CD4-positive, alpha-beta memory T cell (primary cell): ENCODE measurements at places on chromosomes 16 and 17.

- DNase-seq, result no peak
Measured at GRCh38 chr16:57628008-57628781, at the start of gene ADGRG1. TSS of gene ADGRG1 (plus strand) at chr16:57628630. CDS start at chr16:57650288, 21,658 bp downstream.

DNA sequence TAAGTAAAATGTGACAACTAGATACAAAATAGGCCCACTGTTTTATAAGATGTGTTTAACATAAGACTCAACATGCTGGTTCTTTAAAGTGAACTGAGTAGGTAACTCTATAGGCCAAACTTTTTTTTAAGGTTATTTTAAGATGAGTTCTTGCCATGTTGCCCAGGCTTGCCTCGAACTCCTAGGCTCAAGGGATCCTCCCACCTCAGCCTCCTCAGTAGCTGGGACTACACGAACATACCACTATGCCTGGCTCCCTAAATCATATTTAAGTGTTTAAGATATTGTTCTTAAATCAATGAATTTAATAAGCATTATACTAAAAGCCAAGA lies 69.9 kb downstream of the USP32 start:
- no peak for DNase-seq

DNA sequence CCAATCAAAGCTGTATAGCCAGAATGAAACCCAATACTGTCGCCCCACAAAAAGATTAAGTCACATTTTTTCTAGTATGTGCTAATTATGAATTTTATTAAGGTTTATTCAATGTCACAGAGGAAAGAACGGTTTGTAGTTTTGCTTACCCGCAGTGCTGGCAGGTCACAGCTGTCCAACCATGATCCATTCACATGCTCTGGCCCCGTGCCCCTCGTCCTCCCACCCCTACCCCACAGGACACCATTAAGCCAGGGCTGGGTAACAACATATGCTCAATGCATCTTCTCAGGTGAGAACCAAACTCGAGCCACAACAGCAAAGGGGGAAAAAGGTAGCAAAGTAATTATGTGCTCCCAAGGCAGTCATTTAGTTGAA lies 589 bp upstream of the FBF1 start:
- no peak for DNase-seq

GRCh38 chr17:76868176-76868668 lies at the start of gene MGAT5B:
TSS of gene MGAT5B (plus strand) at chr17:76868404. CDS start at chr17:76869030, 626 bp downstream.
- peak; percentile 77 for DNase-seq

GRCh38 chr17:70654706-70655105 lies 485.4 kb downstream of the KCNJ2 start:
- no peak for DNase-seq

DNA sequence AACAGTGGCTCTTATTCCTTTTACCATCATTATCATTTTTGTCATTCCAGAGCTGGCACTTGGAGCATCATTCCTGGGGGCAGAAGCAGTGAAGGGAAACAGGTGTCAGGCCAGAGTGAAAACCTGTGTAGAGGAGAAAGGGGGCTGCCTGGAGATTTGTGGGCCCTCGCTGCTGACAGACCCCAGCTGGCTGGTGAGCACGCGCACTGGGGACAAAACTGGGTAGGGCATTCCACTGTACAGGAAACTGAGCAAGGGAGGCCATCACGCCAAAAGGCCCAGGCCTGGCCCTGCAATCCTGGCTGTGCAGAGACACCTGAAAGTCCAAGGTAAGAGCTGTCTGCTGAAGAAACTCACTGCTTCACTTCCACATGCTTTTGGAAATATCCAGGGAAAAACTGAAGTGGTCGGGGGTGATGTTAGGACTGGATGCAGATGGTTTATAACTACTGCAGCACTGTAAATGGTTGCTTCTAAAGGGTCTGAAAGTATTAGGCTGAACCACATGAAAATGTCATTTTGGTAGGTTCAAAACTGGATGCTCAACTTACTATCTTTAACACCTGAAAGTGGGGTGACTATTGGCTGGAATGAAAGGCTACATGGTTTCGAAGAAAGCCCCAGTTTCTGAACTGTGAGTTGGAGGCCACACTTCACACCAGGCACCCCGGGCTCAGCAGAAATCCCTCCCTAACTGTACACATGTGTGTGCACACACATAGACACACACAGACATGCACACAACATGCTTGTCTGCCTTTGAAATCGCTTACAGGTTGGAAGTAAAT lies 225.0 kb downstream of the C16orf78 start:
- DNase-seq, result no peak

- DNase-seq, result no peak
Measured at GRCh38 chr17:56482229-56482628, 111.3 kb upstream of the NOG start.

- no peak for DNase-seq
Measured at GRCh38 chr17:58232707-58233156, 5.7 kb upstream of the LPO start.

DNA sequence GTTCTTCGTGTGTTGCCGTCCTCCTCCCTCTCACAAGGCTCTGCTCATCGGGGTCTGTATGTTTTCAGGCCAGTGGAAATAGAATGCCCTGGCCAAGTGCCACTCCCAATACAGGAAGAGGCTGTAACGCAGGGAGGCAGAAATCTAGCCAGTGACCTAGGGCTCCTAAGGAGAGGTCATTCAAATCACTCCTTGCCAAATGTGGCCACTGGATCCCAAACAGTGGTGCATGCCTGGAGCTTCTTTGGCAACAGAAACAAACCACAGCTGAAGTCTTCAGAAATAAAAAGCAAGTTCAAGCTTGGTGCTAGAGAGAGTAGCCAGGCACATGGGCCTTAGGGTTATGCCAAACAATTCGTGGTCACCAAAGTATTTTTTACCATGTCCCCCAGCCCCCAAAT lies 66.1 kb downstream of the SMG6 start:
- no peak for DNase-seq

GRCh38 chr16:25297151-25297787 lies 39.6 kb upstream of the ZKSCAN2 start:
- no peak for DNase-seq

GRCh38 chr16:22360963-22361659 lies 13.3 kb downstream of the CDR2 start:
- no peak for DNase-seq

DNA sequence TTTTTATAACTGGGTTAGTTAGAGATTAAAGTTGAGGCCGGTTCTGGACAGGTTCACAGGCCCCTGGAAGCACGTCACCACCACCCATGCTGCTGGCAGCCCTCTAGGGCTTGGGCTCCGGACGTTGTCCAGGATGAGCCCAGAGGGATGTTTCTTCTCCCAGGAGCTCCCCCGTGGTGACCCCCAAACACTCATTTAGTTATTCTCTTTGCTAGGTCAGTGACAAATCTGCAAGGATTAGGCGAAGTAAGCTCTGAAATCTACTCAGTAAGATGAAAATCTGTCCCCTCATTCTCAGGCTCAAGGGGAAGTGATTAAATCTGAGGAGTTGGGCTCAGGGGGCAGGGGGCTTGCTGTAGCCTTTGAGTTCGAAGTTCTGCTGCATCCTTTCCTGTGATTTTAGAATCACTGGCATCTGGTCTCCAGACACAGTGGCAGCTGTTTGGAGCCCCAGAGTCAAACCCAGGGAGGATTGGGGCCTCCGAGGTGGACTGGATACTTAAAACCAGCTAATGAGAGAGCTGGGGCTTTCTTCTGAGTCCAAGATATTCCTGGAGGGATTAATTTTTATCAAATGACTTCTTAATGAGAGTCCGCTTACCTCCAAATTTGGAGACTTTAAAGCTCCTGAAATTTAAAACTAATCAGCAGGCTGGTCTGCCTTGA lies 49.2 kb upstream of the HS3ST2 start:
- no peak for DNase-seq

GRCh38 chr16:30186782-30187555 lies 3.6 kb downstream of the CORO1A start:
- peak; percentile 88 for DNase-seq

- no peak for DNase-seq
Measured at GRCh38 chr16:11418506-11418905, 73.2 kb downstream of the RMI2 start.

DNA sequence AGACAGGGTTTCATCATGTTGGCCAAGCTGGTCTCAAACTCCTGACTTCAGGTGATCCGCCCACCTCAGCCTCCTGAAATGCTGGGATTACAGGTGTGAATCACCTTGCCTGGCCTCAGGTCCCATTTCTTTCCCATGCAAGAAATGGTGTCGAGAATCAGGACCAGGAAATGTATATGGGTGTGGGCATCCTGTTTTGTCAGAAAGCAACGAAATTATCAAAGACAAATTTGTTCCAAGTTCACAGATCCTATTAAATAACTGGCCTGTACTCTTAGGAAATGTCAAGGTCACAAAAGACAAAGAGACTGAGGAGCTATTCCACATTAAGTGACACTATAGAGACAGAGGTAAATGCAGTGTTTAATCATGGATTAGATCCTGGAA lies 17.1 kb upstream of the ST6GALNAC1 start:
- DNase-seq, result no peak

GRCh38 chr16:1779741-1780676 lies 2.4 kb downstream of the SPSB3 start:
- DNase-seq, result no peak

- DNase-seq, result no peak
Measured at GRCh38 chr16:26316683-26317464, 625.1 kb downstream of the HS3ST4 start.

- no peak for DNase-seq
Measured at GRCh38 chr16:81443688-81444447, 740 bp upstream of the CMIP start.

- peak; percentile 77 for DNase-seq
Measured at GRCh38 chr16:10964039-10964890, 19.9 kb downstream of the CLEC16A start.

GRCh38 chr17:55859301-55859795 lies 108.5 kb downstream of the PCTP start:
- no peak for DNase-seq

DNA sequence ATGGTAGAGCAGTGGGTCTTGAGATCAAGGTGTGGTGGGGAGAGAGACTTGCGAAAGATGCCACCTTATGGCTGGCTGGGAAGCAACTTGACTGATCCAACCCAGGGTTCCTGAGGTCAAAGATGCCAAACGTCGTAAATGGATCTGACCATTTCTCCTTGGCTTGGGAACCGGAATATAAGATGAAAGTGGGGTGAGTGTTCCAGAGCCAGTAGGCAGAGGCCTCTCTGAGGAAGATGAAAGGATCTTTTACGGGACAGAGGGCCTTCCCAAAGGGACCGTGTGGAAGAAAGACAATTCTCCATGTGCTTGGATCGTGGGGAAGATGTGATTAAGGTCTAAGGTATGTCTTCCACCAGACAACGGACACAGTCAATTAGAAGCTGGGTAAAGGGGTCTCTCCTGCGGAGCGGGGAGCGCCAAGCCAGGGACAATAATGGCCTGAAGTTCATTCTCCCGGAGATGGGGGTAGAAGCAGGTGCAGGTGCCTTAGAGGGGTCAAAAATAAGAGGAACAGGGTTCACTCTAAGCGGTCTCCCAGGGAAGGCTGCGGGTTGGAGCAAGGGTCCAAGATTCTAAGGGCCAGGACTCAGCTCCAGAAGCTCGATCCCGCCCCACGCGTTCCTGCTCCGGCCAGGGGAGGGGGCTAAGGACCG lies 800 bp downstream of the FXR2 start:
- DNase-seq, result no peak

GRCh38 chr17:57746221-57746620 lies 1.1 kb upstream of the CCDC182 start:
- no peak for DNase-seq

DNA sequence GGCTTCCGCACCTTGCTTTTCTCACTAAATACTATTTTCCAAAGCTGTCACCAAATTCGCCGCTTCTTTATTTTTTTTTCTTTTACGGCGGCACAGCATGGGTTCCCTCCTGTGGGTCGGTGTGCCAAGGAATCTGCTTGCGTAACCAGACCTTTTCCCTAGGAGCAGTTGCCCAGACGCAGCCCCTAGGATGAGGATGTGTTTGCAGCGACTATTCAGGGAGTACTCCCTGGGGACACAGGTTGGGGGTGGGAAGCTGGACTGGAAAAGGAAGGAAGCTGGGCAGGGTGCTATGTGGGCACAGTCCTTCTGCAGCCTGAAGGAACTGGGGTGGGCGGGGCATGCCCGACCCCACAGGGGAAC lies 49.0 kb upstream of the ZCCHC14 start:
- no peak for DNase-seq

- DNase-seq, result no peak
Measured at GRCh38 chr17:69452664-69453260, 38.3 kb downstream of the MAP2K6 start.

GRCh38 chr16:14203166-14203565 lies 132.0 kb downstream of the MRTFB start:
- DNase-seq, result no peak

- no peak for DNase-seq
Measured at GRCh38 chr17:6660805-6661463, 9.4 kb downstream of the C17orf100 start.

GRCh38 chr16:86791287-86792035 lies 213.1 kb downstream of the FOXL1 start:
- DNase-seq, result no peak

DNA sequence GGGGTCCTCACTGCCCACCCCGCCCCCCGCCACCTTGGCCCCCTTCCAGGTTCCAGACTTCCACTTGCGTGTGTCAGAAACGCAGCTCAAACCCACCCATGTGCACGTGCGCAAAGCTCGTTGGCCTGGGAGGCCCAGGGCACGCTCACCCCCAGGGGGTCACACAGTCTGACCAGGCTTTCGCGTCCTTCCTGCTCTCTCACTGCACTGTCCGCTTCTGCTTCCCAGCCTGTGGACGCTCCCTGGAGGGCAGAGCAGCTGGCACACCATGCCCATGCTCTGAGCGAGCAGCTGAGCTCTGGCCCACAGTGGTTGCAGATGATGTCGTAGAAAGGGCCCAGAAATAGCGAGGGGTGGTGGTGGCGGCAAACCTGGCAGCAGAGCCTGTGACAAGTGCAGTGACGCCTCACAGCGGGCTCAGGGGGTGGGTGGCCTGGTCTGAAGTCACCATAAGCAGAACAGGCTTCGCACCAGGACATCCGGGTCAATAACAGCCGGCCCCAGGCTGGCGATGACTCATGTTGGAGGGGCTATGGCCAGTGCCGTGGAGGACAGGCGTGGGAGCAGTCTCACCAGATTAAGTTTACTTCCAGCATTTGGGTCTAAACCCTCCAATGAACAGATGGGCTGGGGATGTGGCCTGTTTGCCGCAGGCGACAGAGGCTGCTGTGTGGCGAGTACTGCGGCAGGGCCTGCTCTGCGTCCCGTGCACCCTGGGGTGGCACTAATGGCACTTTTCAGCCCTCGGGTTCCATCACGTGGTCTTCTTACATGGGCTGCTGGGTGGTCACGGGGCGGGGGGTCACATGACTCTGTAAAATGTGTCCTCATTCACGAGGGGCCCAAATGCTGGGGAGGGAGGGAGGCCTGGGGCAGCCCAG lies 49.0 kb downstream of the NT5M start:
- no peak for DNase-seq

GRCh38 chr17:33534087-33534486 lies 241.0 kb upstream of the ASIC2 start:
- no peak for DNase-seq
